Hypothalamus (tissue), 51 donors: ENCODE measurements at places on chromosomes 3 and 15.

GRCh38 chr3:18234717-18235335 is 190.3 kb downstream of the SATB1 start:
- DNase-seq, result no peak

DNA sequence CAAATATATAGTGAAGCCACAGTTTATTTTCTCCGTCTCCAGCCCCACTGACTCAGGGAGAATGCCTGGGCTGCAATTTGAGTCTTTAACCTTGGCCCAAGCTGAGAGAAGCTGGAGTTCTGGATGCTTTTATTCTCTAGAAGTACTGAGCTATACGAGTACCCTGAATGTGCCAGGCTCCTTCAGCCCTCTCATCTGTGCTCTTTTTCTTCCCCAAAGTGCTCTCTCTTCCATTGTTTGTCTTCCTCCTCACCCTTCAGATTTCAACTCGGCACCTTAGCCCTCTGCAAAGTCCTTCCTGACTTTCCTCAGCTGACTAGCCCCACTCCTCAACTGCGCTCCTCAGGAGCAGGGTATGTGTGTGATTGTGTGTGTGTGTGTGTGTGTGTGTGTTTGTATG is 75.6 kb upstream of the AGBL1 start:
- DNase-seq, result no peak

DNA sequence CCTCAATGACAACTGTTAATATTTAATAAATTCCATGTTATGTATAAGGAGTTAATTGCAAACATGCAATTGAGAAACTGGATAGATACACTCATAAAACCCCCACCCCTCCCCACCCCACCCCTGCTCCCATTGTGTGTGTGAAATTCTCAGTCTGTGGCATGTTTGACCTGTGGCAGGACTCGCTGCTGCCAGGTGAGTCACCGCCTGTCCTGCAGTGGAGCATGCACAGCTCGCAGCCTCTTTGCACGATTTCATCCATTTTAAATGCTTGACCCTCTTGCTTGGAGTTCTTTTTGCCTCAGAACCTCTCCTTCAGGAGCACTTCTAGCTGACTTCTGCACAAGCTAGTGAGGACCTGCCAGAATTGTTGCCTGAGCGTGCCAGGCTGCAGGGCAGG is 5.3 kb upstream of the APEH start:
- no peak for DNase-seq

DNA sequence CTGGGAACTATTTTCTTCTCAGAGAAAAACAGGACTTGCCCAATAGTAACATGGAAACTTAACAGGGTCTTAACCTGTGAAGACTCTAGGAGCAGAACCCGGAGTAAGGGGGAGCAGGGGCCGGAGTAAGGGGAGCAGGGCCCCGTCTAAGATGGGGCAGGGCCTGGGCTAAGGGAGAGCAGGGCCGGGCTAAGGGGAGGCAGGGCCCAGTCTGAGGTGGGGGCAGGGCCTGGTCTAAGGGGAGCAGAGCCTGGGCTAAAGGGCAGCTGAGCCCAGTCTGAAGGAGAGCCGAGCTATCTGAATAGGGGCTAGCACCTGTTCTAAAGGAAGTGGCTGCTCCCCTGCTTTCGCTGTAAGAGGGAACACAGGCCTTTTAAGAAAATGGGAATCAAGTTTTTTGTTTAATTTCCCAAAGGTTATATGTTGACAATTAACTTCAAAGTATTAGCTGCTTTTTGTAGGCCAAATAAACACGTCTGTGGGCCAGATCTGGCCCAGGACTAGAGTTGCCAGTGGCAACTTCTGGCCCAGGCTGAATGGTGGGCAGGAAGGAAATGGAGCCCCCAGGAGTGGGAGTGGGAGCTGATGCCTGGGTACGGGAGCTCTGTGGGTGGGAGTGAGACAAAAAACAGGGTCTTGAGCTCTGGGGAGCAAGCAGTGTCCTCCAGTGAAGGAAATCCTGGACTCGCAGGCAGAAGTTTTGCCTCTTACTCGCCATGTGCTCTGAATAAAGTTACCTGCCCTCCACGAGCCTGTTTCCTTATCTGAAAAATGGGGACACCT is 32.5 kb downstream of the CSPG4 start:
- DNase-seq, result no peak

- no peak for DNase-seq
Observed at GRCh38 chr3:69888943-69889315, 110.6 kb upstream of the SAMMSON start.

GRCh38 chr15:81562986-81563385 is 189.0 kb upstream of the TMC3 start:
- no peak for DNase-seq

GRCh38 chr3:120532969-120533368 is 63.2 kb upstream of the NDUFB4 start:
- DNase-seq, result no peak

DNA sequence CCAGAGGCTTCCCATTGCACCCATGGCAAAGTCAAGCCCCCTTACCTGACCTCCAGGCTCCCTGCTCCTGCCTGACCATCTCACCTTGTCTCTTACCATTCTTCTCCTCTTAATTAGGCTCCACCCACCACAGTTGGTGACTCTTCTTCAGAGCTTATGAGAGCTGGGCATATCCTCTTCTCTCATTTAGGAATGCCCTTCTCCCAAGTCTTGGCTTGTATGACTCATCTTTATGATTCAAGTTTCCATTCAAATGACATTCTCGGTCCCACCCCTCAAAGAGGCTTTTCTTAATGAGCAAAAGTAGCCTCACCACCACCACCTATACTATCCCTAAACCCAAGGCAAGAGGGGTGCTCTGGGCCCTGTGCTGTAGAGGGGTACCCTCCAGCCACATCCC is 55.3 kb upstream of the NUDT16 start:
- DNase-seq, result no peak

GRCh38 chr3:17678116-17678741 is 64.2 kb downstream of the TBC1D5 start:
- DNase-seq, result no peak

DNA sequence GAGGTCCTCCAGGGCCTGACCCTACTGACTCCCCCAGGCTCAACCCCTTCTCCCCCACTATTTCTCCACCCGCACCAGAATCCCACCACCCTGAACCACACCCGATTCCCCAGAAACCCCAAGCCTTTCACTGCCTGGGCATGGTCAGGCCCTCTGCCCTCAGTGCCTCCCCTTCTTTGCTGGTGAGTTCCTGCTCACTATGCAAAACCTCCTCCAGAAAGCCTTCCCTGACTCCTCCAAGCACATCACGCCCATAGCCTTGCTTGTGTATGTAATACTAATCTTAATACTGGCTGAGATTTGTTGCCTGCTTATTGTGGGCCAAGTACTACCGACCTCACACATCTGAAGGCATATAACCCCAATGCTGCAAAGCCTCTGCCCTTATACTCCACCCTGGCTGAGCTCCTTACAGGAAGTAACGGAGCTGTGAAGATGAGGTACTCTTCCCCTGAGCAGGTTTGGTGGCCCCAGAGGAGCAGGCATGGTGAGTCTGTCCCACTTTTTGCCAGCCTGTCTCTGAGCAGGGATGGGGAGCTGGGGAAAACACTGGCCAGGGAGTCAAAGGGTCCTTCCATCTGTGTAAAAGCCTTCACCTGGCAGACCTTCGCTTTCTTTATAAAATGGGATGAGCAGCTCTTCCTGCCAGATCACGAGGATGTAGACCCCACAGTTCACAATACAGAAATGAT is 9.5 kb downstream of the RAB6B start:
- no peak for DNase-seq

DNA sequence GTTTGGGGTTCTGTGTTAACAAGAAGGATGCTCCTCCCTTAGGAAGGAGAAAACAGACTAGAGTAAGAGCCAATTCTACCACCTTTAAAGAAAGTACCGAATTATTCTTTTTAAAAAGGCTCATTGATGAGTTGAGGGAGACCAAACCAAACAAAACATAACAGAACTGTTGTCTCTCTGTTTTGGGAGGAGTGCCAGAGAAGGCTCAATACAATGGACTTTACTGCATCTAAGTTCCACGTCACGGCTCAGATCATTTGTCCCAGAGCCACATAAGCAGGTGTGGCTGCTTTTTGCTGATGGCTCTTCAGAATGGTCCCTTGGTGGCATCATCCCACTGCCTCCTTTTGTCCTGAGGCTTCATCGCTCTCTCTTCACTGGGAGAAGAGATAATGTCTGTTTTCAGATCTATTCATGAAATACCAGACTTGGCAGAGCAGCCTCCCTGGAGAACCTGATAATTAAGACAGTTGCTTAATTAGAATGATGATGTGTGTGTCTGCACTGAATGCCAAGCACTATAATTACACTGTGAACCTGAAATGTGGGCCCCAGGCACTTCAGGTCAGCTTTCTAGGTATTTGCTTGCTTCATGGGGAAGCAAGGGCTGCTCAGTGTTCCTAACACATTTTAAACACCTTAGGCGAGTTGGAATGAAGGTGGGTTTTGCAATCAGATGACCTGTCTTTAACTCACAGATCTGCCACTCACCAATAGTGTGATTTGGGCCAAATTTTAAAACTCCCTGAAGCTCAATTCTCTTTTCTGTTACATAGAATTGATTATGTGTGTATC is 335.2 kb upstream of the MCTP2 start:
- DNase-seq, result no peak
